Upper lobe of left lung (tissue), 6 donors: ENCODE measurements at places on chromosomes 3 and 15.

DNA sequence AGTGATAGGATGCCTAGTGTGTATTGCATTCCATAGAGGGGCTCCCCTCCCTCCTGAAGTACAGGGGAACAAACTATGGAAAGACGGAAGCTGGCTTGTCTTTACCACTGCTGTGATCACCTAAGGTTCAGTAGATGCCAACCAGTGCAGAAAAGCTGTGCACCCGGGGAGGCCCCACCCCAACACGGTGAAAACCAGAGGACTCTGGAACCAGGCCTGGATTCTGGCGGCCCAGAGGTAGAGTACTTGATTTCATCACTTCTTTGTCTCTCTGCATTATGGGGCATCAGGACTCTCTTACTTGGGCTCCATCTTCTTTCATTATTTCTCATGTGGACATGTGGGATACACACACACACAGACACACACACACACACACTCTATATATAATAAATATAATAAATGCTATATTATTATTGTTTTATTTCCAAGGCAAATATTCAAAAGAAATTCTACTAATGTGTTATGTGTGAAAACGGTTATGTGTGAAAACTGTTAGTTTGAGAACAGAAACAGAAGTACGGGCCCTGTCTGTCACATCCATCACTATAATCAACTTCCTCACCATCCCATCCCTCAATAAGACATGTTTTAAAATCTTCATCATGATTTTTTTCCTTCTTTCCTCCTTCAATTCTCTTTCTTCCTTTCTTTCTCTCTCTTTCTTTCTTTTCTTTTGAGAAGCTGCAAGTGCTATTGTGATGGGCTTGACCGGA lies 152.4 kb upstream of the CMC1 start:
- no peak for DNase-seq

GRCh38 chr15:46260937-46261336 lies 626.1 kb downstream of the SQOR start:
- no peak for DNase-seq

GRCh38 chr3:172137287-172138192 lies 98.2 kb downstream of the FNDC3B start:
- no peak for DNase-seq

- no peak for DNase-seq
Observed at GRCh38 chr3:21934591-21934990, 183.6 kb upstream of the ZNF385D start.

DNA sequence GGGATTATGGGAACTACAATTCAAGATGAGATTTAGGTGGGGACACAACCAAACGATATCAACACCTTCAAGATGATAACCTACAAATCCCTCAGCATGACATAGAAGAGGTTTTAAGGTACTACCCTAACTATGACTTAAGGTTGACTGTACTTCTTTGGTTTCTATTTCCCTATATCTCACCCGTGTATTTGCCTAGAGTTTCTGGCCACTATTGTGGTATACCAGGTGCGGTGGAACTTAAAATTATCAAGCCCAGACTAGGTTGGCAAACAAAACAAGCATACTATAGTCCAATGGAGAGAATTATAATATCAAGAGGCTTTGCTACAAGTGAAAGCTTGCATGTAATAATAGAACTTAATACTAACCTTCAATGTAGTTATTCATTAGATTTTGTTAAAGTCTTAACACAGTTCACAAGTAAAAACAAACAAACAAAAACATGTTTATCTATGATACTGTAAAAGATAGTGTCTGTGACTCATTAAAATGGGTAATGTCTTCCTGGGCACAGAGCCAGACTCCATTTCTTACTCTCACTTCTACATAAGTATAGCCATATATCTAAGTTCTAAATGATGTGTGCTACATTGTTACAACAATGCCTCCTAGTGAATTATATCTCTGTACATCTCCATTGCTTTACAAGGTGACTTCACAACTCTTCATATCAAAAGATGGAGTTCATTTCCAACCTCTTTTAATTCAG lies 479.1 kb downstream of the ZBBX start:
- no peak for DNase-seq

GRCh38 chr3:122245513-122246174 lies 62.2 kb downstream of the CASR start:
- no peak for DNase-seq

GRCh38 chr15:47194718-47195117 lies 522.6 kb upstream of the SEMA6D start:
- no peak for DNase-seq

DNA sequence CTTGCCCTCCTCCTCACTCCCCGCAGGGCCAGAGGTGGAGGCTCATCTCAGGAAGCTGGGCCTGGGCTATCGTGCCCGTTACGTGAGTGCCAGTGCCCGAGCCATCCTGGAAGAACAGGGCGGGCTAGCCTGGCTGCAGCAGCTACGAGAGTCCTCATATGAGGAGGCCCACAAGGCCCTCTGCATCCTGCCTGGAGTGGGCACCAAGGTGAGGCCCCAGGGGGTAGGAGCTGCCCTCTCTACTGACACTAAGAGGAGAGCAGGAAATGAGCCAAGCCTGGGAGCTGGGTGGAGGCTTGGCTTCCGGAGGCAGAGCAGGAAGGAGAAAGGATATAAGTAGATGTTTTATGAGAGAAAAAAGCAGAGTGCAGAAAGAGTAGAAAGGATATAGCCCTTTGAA lies 4.9 kb downstream of the OGG1 start:
- DNase-seq = no peak
